Progenitor cell of endocrine pancreas (in vitro differentiated cells): ENCODE measurements at places on chromosomes 5 and 9. TPM values are rescaled to one million over a fixed set of nuclear protein-coding genes. Genes with fewer than 3 reads are reported as not detected.

DNA sequence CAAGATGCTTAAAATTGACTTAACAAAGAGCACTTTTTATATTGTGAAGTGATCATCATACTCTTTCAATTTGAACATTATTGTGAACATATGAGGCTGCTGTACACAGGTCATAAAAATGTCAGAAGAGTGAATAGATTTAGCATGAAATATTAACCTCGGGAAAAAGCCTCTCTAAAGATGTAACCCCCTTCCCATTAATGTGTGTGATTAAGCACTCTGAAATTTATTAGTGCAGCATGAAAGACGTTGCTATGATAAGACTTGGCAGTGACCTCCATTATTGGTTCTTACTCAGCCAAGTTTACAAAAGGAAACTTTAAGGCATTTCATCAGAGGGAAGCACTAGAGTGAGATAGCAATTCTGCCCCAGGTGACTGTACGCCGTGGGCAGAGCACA lies 326.5 kb downstream of the NTRK2 start:
- H3K27ac ChIP-seq = no peak overlapping the region
- peaks cover under 1% of the 10 kb centered on the region for H3K36me3 ChIP-seq
- H3K27me3 ChIP-seq = peaks cover 7% of the 10 kb centered on the region
- H3K4me1 ChIP-seq = peaks cover 3% of the 10 kb centered on the region

Gene PCDHAC2
- total RNA-seq = 1.8 and 1.9 TPM in 2 replicates

Gene SLC36A3
- not detected in 2 replicates for total RNA-seq

DNA sequence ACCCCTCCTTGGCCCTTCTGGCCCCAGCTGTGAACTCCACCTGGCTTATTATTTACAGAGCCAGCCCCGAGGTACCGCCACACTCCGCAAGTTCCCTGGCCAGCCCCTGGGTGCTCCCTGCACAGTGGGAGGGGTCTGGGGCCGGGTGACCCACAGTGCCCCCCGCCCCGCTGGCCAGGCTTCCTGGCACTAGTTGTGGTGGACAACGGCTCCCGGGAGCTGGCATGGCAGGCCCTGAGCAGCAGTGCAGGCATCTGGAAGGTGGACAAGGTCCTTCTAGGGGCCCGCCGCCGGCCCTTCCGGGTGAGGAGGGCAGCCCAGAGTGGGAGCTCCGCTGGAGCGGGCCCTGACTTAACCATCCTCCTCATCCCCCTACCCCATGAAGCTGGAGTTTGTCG lies 3.9 kb downstream of the MAMDC4 start:
- DNase-seq = no peak
- H3K27ac ChIP-seq = no peak overlapping the region
- H3K27me3 ChIP-seq = no peaks in the 10 kb centered on the region

Gene PTGS1
- total RNA-seq = 0.07 and 0.22 TPM in 2 replicates

DNA sequence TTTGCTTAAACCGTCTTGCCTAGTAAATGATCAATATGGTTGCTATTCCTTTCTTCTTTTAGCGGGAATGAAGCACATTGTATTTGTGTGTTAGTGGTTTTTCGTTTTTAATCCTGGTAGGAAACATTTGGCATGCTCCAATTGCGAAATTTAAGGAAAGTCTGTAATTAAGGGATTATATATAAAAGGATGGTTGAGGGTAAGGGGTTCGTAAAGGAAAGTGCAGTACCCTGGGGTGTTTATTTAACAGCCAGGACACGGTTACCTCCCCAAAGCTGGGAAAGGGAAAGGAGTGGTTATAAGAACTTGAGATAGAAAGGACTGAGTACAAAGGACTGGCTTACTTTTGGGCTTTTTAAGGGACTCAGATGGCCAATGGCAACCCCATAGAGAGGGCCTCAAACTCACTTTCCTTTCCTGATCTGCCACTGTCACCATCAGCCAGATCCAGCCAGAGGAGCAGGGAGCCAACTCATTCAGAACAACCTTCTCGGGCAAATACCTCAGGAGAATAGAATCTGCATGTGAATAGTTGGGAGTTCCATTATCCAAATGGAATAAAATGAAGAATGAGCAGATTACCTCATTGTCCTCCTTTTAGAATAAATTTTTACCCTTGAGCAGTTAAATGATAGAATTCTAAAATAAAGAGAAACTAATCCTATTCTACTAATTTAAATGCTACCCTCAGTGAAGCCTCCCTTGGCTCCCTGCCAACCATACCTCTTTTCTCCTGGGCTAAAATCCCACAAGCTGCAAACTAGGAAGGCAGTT lies 117.7 kb downstream of the SNCAIP start:
- no peaks in the 10 kb centered on the region for H3K27me3 ChIP-seq
- H3K27ac ChIP-seq = no peak overlapping the region
- peaks cover 11% of the 10 kb centered on the region for H3K36me3 ChIP-seq

- peaks cover 10% of the 10 kb centered on the region for H3K27me3 ChIP-seq
- H3K4me1 ChIP-seq = peaks cover 25% of the 10 kb centered on the region
- no peak for DNase-seq
Observed at GRCh38 chr5:151002250-151002649, 18.1 kb upstream of the GPX3 start.

Gene SHISAL2B
- total RNA-seq = 0.51 TPM in 1 of 2 replicates, not detected in the other

Gene C9
- not detected in 2 replicates for total RNA-seq

DNA sequence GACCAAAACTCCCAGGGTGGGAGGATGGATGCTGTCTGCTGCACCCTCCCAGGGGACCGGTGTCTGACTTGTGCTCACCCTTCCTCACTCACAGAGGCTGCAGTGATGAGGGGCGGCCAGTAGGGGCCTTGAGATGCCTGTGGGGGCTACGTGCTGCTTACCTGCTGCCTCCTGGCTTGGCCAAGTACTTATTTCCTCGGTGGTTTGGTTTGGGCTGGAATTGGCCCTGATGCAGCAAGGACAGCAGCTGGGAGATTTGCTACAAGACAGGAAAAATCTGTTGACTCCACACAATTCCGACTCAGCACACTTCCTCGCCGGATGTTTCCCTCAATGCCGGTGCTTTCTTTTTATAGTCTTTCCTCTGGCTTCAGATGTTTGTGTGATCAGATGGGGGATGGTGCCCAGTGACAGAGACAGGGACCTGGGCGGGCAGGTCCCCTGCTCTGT lies 6.6 kb downstream of the PCDH12 start:
- H3K4me3 ChIP-seq = no peak overlapping the region
- no peaks in the 10 kb centered on the region for H3K27me3 ChIP-seq
- H3K27ac ChIP-seq = no peak overlapping the region
- no peak for DNase-seq
- H3K4me1 ChIP-seq = no peaks in the 10 kb centered on the region

- no peak overlapping the region for H3K27ac ChIP-seq
- no peak overlapping the region for H3K4me3 ChIP-seq
- H3K27me3 ChIP-seq = peaks cover 3% of the 10 kb centered on the region
- DNase-seq = no peak
- peaks cover 3% of the 10 kb centered on the region for H3K4me1 ChIP-seq
- H3K36me3 ChIP-seq = no peaks in the 10 kb centered on the region
Observed at GRCh38 chr5:79694183-79694582, 4.5 kb downstream of the CMYA5 start.

Gene HCN1
- total RNA-seq = 0.14 and 0.24 TPM in 2 replicates

DNA sequence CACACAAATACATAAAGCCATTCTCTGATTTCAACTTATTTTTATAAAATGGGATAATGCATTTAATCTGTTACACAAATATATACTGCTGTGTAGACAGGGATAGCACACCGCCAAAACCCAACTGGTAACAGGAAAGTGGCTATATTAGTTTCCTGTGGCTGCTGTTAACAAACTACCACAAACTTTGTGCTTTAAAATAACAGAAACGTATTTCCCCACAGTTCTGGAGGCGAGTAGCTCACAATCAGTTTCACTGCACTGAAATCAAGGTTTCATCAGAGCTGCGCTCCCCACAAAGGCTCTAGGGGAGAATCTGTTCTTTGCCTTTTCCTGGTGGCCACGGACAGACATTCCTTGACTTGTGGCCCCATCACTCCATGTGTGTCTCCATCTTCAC lies 94.0 kb downstream of the MLLT3 start:
- H3K4me3 ChIP-seq = no peak overlapping the region
- no peaks in the 10 kb centered on the region for H3K36me3 ChIP-seq
- H3K27me3 ChIP-seq = no peaks in the 10 kb centered on the region
- H3K4me1 ChIP-seq = peaks cover 8% of the 10 kb centered on the region
- no peak overlapping the region for H3K27ac ChIP-seq

Gene ENDOG
- 14.7 and 18.0 TPM in 2 replicates for total RNA-seq

- no peaks in the 10 kb centered on the region for H3K36me3 ChIP-seq
- no peak overlapping the region for H3K27ac ChIP-seq
- peaks cover 3% of the 10 kb centered on the region for H3K27me3 ChIP-seq
- H3K4me3 ChIP-seq = no peak overlapping the region
Observed at GRCh38 chr5:9533562-9534364, 12.1 kb downstream of the SEMA5A start.

DNA sequence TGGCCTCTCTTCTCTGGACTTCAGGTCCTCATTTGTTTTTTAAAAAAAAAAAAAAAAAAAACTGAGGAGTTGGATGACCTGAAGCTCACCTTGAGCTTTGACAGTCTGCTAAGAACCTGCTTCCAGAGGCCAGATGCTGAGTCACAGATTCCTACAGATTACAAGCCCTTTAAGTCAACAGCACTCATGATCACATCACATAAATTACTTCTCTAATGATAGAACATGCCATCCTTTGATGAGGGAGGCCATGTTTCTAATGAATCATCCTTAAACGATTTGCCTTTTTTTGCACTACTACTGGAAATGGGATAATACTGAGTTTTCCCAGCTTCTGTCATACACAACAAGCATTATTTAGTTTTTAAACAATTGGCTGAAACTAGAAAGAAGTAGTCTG lies 34.2 kb upstream of the MYOT start:
- no peak overlapping the region for H3K27ac ChIP-seq
- no peaks in the 10 kb centered on the region for H3K36me3 ChIP-seq
- no peaks in the 10 kb centered on the region for H3K27me3 ChIP-seq
- DNase-seq = no peak

- no peak overlapping the region for H3K27ac ChIP-seq
- H3K4me3 ChIP-seq = no peak overlapping the region
- no peaks in the 10 kb centered on the region for H3K36me3 ChIP-seq
Observed at GRCh38 chr5:4019009-4019769, 423.6 kb downstream of the IRX1 start.

Gene TSTD2
- total RNA-seq = 44.7 and 45.7 TPM in 2 replicates

Gene TRIM36
- 5.3 and 9.4 TPM in 2 replicates for total RNA-seq

DNA sequence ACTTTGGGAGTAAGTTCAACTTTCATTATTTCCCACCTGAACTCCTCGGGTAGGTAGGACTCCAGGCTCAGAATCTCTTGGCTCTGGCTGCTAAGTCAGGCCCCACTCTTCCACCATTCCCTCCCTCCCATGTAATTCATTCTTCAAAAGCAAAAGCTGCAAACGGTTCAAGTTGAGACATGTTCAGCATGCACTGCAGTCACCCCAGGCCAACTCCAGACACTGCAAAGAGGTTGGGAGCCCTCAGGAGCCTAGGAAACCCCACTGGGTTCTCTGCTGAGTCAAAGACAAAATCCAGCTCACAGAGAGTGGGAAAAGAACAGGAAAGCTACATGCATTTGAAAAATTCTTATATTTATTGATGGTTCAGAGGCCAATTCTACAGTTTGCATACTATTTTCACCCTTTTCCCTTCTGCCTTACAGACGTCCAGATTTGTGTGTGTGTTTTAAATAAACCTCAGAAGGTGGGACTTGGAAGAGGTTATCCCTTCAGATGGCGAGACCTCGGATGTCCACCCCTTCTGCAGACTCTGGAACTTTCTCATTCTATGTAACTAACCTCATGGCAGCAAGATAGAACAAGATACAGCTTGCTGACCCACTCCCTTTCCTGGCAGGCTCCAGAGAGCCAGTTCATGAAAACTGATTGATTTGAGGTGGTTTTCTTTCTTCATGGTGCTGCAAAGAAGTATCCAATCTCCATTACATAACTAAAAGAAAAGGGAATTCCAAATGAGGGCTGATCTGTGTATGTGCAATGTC lies 65.7 kb upstream of the EQTN start:
- peaks cover 7% of the 10 kb centered on the region for H3K36me3 ChIP-seq
- H3K27me3 ChIP-seq = no peaks in the 10 kb centered on the region
- no peak for DNase-seq
- H3K4me3 ChIP-seq = no peak overlapping the region
- no peak overlapping the region for H3K27ac ChIP-seq

GRCh38 chr5:54608423-54609085 lies 91.0 kb downstream of the SNX18 start:
- no peak for DNase-seq
- H3K36me3 ChIP-seq = no peaks in the 10 kb centered on the region
- no peak overlapping the region for H3K4me3 ChIP-seq
- peaks cover 1% of the 10 kb centered on the region for H3K4me1 ChIP-seq

Gene PCDHA4
- 27.8 and 28.6 TPM in 2 replicates for total RNA-seq

DNA sequence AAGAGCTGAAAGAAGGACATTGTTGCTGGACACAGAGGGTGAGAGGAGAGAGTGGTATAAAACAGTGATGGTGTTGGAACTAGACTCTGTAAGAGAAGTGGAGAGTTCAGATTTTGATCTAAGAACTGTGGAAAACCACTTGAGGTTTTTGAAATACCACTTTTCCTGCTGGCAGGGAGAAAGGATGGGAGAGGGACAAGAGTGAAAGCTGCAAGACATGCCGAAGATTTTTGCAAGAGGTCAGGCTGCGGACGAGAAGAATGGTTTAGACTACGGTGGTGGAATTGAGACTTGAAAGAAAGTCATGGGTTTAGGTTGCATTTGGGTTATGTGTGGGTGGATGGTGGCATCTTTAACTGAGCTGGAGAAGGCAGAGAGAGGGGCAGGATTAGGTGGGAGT lies 202.2 kb upstream of the RPS23 start:
- no peak overlapping the region for H3K4me3 ChIP-seq
- no peak for DNase-seq
- no peaks in the 10 kb centered on the region for H3K36me3 ChIP-seq
- H3K27ac ChIP-seq = no peak overlapping the region

Gene PDE6A
- total RNA-seq = 0.07 TPM in 1 of 2 replicates, not detected in the other

GRCh38 chr9:72755836-72756235 lies 197.0 kb downstream of the ALDH1A1 start:
- H3K4me3 ChIP-seq = no peak overlapping the region
- H3K27me3 ChIP-seq = no peaks in the 10 kb centered on the region
- H3K4me1 ChIP-seq = no peaks in the 10 kb centered on the region
- no peak for DNase-seq
- H3K36me3 ChIP-seq = no peaks in the 10 kb centered on the region
- no peak overlapping the region for H3K27ac ChIP-seq

- peaks cover 2% of the 10 kb centered on the region for H3K36me3 ChIP-seq
- no peaks in the 10 kb centered on the region for H3K27me3 ChIP-seq
- no peaks in the 10 kb centered on the region for H3K4me1 ChIP-seq
- DNase-seq = no peak
- no peak overlapping the region for H3K27ac ChIP-seq
Observed at GRCh38 chr5:98349251-98349989, 424.0 kb upstream of the RGMB start.
